ENCODE measurements at places on chromosomes 4 and X.

- no peak for DNase-seq
These were observed 30.4 kb upstream of the CPLX1 start for GRCh38 chr4:856225-856901.

- DNase-seq, result no peak
These were observed 194.2 kb downstream of the NWD2 start for GRCh38 chr4:37438564-37439279.

GRCh38 chr4:81442484-81443085 lies 29.1 kb downstream of the RASGEF1B start:
- no peak for DNase-seq

DNA sequence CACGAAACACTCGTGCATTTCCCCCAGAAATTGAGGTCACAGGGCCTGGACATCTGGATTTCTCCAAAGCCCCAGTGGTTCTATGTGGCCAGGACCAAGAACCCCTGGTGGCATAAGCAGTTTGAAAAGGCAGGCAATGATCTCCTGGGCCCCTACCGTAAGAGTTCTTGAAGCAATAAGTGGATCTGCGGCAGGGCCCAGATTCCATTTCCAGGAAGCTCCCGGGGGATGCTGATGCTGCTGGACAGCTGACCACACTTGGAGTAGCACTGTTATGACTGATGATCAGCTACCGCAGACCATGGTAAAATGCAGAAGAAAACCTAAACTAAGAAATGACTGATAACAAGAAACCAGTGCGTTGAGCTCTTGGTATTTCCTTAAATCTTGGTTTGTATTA lies 27.8 kb downstream of the SMS start:
- DNase-seq, result no peak

GRCh38 chrX:1946974-1947373 lies 332.1 kb downstream of the ASMT start:
- no peak for DNase-seq

GRCh38 chr4:76215077-76215476 lies 1.5 kb upstream of the SCARB2 start:
- DNase-seq, result no peak

- no peak for DNase-seq
These were observed 334.9 kb upstream of the DDX53 start for GRCh38 chrX:22664826-22665225.
